ENCODE measurements at places on chromosomes 3 and 15. TPM values are rescaled to one million over a fixed set of nuclear protein-coding genes. Genes with fewer than 3 reads are reported as not detected.

DNA sequence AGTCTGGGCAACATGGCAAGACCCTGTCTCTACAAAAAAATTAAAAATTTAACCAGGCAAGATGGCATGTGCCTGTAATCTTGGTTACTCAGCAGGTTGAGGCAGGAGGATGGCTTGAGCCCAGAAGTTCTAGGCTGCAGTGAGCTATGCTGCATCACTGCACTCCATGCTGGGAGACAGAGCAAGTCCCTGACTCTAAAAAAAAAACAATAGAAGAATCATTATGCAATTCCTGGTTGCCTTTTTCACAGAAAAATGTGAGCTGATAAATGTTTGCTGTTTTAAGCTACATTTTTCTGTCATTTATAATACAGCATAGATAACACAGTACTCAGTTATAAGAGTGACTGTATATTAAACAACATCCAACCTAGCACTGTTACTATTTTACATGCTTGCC lies 148.8 kb downstream of the SCAPER start:
- no peak for DNase-seq

- DNase-seq, result no peak
These were observed 61.5 kb upstream of the CRBN start for GRCh38 chr3:3240986-3241385.

- DNase-seq, result no peak
These were observed 1063.0 kb upstream of the GBE1 start for GRCh38 chr3:82824491-82824890.

GRCh38 chr3:74067296-74067695 lies 442.6 kb upstream of the PDZRN3 start:
- DNase-seq, result no peak

DNA sequence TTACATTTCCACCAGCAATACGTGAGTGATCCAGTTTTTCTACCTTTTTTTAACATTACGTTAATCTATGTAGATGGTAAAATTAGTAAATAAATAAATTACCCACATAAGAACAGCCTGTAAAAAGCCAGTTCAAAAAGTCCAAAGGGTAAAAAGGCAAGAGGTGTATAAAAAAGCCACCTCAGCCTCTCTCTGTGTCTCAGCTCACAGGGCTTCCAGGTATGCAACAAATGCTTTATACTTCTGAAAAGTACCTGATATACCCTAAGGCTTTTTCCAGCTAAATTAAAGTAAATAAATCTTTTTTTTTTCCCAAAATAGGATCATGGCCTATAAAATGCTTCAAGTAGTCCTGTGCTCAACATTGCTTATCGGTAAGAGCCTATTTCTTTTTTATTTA lies at the start of gene C3orf85:
C3orf85 (plus strand) TSS at position 197 of the 400 bp plus-strand sequence; CDS start at position 326, 129 bp downstream.
- no peak for DNase-seq

DNA sequence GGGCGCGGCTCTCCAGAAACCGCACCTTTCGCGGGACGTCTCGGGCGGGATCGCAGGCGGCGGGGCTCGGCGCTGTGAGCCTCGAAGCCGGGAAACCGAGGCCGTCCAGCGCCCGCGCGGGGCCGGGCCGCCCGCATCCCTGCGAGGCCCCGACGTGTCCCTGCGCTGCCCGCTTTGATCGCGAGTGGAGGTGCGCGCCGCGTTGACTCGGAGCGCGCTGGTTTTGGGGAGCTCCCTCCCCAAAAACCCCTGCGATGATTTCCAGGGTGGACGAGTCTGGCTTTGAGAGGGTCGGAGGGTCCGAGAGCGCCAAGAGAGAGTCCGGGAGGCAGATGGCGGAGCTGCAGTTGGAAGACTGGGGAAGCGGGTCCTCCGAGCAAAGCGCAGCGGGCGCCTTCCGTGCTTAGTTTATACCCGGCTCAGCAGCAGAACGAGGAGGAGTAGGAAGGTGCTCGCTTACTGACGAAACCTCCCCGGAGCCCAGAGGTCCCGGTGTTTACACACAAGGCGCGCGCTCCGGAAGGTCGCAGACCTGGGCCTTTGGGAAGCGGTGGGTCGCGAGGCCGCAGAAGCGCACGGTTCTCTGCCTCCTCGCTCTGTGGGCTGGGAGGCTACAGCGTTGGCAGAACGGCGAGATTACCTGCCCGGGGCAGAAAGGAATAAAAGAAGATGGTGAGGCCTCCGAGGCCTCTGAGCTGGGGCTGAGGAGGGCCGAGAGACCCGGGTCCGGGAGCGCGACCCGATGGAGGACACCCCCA lies 687 bp downstream of the ALDH1A3 start:
- DNase-seq, result no peak

DNA sequence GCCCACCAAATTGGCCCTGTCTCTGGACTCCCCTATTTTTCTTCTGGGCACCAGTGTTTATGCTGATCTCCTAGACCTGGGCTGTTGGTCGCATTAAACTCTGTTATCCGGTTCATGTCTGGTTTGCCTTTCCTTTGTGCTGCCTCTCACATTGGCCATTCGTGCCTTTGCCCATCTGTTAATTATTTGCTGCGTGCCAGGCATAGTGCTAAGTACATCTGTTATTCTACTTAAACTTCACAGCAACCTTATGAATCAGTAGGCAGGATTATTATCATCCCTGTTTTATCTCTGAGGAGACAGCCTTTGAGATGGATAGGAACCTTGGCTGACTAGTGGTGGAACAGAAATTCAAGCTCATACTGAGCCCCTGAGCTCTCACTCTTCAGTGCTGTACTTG lies 76.0 kb downstream of the THSD4 start:
- no peak for DNase-seq

DNA sequence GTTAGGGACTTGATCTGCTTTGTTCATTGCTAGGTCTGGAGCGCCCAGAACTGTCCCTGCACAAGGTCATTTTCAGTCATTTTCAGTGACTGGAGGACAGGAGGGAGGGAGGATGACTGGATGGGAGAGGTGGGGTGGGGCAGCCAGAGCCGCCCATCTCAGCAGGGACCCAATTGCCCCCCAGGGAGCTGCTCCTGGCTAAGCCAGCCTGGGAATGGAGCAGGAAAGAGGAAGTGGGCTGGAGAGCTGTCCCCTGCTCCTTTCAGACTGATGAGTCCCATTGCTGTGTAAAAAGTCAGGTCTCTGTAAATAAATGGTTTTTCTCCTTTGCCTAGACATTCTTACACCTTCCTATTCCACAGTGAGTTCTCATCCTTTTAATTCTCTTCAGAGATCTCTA lies 98.4 kb upstream of the RAD18 start:
- no peak for DNase-seq

GRCh38 chr3:133674290-133674919 lies 12.7 kb upstream of the TOPBP1 start:
- DNase-seq, result no peak

DNA sequence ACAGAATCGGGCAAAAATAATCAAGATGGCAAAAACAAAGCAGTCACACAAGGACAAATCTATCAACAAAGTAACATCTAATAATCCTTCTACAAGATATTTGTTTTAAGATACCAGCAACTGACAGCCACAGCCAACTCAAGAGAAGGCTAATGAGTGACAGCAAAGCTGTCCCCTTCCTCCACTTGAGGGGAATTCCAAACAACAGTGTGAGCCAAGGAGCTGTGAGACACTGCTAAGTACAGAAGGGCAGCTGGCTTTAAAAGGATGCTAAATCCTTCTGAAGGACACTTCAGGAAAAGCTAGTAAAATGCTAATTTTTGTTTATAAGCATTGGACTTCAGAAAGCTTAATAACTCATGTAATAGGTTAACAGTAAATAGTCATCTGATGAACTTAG lies 120.3 kb upstream of the GOLGA8J start:
- no peak for DNase-seq

DNA sequence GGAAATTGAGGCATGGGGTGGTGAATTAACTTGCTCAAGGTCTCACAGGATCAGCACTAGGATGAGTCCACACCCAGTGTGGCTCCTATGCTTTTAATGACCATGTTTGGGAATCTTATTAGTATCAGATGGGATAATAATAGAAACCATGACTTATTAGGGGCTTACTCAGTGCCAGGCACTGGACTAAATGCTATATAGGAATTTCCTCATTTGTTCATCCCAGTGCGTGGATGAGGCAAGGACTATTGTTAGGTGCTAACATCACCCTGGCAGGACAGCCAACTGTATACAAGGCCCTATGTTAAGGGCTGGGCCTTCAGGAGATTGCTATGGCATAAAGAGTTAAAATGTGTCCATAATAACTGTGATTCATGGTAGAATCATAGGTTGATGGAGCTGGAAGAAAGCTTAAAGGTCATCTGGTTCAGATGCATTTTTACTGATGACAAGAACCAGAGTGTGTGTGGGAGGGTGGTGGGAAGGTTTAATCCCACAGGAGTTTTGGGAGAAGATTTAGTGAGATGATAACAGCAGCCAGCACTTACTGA lies 4.7 kb upstream of the FEM1B start:
- DNase-seq, result no peak

DNA sequence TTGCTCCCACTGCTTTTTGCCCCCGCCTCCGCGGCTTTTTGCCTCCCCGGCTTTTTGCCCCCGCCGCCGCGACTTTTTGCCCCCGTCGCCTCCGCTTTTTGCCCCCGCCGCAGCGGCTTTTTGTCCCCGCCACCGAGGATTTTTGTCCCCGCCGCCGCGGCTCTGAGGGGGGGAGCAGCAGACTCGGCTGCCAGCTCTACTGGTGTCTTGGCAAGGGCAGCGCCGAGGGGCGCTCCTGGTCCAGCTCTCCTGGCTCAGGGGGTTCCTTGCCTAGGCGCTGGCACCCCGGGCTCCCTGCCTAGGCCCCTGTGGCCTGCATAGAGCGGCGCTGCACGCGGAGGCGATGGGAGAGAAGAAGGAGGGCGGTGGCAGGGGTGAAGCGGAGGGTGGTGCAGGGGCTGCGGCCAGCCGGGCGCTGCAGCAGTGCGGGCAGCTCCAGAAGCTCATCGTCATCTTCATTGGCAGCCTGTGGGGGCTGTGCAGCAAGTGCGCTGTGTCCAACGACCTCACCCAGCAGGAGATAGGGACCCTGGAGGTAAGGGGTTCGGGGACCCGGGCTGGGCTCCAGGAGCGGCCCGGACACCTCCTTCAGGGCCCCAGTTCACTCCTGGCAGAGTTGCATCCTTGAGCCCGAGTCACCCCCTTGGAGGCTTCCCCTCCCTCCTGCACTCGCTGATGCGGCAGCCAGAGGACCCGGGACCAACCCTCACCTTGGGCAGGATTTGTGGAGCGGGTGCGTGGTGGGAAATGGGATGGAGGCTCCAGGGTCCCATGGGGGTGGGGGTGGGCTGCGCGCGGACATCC lies 642.4 kb downstream of the GOLGA6L6 start:
- DNase-seq, result no peak

GRCh38 chr3:187005827-187006481 lies 75.6 kb downstream of the ST6GAL1 start:
- DNase-seq, result no peak

Gene SMAD3
- total RNA-seq, result 8.6 TPM

Gene RBP2
- 2.5 TPM for total RNA-seq

Gene KLHL40
- not detected for total RNA-seq

Gene DNAH12
- 0.11 TPM for total RNA-seq

Gene ATP8B4
- total RNA-seq, result 0.18 TPM

Gene CTSH
- total RNA-seq, result 265 TPM

Gene NPTN
- total RNA-seq, result 57.7 TPM

Gene SNX22
- 5.5 TPM for total RNA-seq

Gene GPR62
- total RNA-seq, result not detected

Gene VWA5B2
- total RNA-seq, result 0.04 TPM

Gene STRIT1
- not detected for total RNA-seq

Gene CYP8B1
- total RNA-seq, result 0.90 TPM

Gene SYNM
- 3.7 TPM for total RNA-seq

Gene TMOD2
- total RNA-seq, result 0.02 TPM

Measured in HepG2 (cell line).